Stimulated activated naive CD8-positive, alpha-beta T cell treated with anti-CD3 and anti-CD28 coated beads, Interleukin-15, amount 100 ng/mL, for 72 hours (primary cell): ENCODE measurements at places on chromosomes 11 and 22.

DNA sequence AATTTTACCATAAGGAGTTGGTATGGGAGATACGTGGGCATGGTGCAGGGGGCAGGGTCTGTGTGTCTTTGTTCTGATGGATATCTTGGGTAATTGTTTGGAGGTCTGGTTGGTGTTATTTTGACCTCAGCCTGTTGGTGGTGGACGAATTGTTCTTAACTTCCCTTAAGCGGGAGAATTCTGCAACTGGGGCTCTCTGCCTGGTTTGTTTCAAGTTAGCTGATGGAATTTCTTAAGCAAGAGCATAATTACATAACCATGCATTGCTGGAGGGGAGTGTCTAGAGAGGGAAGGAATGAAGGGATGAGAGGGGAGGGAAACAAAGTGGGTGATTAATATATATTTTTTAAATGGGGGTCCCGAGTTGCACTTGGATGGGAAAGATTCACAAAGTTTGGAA lies 908.5 kb upstream of the RAG2 start:
- no peak for DNase-seq

DNA sequence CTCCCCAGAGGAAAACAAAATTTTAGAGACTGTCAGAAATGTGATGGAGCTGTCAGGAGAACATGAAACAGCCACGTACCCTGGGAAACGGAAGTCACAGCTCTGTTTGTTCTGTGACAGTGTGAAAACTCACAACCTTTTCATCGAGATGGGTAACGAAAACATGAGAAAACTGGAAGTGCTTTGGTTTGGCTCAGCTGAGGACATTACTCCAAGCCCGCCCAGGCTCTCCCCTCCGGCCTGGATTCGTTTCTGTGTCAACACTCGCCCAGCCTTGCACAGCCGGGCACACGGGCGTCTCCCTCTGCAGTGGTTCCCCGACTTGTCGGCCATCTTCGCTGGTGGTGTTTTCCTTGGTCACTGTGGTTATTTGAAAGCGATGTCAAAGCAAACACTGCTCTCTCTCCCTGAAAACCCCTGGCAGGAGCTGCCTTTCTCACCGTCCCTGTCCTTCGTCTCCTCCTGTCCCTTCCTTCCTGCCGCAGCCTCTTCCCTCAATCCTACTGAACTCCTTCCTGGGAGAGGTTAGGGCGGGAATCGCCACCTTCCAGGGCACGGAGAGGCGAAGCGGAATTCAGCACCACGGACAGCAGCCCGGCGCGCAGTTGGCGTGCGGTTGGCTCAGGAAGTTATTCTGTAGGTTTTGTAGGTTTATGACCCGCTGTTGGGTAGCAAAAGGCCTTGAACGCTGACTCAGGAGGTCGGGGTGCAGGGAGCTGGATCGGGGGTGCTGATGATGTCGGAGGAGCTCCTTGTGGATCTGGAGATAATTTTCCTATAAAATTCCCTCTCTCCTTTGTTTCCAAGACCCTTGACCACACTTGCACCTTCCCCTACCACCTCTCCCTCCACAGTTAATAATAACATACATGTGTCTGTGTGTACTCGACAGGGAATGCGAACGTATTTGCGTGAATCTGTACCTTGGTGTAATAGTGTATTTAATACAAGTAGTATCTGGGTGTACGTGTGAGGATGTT lies 13.1 kb upstream of the RPS19BP1 start:
- peak; percentile 59 for DNase-seq

GRCh38 chr11:2210366-2211112 lies 38.9 kb upstream of the TH start:
- DNase-seq = no peak

DNA sequence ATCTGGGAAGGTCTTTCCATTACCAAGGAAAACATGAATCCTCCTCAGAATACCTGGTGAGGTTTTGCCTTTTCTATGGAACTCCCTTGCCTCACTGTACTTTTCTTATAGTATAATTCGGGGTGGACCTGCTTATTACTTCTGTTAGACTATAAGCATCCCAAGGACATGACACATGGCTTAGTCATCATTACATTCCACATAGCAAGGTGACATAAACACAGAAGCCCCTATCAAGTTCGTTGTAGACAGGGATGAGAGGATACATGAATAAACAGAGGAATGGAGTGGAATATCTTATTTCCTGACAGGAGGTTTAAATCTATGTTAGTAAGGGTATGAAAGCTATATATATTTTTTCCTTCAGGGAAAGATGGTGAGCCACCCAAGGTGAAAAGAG lies 532.2 kb upstream of the CCDC90B start:
- DNase-seq = no peak

GRCh38 chr11:115338476-115338875 lies 165.7 kb downstream of the CADM1 start:
- no peak for DNase-seq

DNA sequence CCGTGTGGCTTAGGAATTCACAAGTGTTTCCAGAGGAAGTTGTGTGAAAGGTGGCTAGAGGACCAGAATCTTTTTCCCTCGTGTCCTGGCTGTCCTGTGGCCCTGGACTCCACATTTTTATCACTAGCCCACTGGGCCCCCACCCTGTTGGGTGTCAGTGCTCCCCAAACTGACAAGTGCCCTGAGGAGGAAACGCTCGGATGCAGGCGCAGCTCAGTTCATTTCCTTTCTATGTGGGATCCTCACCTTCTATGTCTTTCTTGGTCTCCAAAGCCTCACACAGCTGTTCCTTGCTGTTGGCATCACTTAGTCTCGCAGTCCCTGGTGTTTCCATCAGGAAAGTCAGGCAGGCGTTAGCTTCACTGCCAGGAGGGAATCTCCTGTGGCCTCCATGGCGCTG lies 68.0 kb upstream of the KCNQ1OT1 start:
- no peak for DNase-seq

- DNase-seq = no peak
Measured at GRCh38 chr11:128942817-128943427, at the start of gene TP53AIP1. TP53AIP1 (minus strand) TSS chr11:128942871; CDS start chr11:128937818, 5,053 bp downstream.

GRCh38 chr11:8336356-8337129 lies 72.9 kb upstream of the LMO1 start:
- no peak for DNase-seq

DNA sequence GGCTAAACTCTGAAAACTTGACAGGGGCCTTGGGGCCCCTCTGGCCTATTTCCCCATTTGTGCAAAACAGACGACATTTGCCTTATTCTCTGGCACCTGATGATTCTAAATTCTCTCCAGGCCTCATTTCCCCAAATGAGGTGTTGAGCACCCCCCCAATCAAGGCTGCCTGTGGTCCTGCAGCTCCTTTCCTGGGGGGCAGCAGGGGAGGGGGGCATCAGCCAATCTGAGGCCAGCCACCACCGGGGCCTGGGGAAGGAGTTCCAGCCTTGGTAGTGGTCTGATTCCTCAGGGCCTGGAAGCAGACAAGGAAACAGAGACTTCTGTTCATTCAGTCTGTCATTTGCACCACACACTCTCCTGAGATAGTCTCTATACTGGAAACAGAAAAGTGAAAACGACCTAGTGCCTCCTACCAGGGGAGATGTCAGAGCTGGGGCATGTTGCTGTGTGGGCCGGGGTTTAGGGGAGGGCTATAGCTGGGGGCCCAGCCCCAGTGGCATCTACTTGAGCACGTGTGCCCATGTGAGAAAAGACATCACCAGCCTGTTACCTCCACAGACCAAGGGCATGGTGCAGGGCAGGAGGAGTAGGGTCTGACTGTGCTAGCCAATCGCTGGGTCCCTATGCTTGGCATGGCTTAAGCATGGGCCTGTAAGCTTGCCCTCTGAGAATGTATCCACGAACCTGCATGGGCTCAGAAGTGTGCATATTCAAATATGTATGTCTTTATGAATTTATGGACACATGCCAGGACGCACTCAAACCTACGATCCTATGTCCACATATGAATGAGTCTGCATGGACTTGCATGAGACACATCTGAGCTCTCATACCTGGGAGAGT lies 1.8 kb upstream of the TPBGL start:
- DNase-seq = no peak

DNA sequence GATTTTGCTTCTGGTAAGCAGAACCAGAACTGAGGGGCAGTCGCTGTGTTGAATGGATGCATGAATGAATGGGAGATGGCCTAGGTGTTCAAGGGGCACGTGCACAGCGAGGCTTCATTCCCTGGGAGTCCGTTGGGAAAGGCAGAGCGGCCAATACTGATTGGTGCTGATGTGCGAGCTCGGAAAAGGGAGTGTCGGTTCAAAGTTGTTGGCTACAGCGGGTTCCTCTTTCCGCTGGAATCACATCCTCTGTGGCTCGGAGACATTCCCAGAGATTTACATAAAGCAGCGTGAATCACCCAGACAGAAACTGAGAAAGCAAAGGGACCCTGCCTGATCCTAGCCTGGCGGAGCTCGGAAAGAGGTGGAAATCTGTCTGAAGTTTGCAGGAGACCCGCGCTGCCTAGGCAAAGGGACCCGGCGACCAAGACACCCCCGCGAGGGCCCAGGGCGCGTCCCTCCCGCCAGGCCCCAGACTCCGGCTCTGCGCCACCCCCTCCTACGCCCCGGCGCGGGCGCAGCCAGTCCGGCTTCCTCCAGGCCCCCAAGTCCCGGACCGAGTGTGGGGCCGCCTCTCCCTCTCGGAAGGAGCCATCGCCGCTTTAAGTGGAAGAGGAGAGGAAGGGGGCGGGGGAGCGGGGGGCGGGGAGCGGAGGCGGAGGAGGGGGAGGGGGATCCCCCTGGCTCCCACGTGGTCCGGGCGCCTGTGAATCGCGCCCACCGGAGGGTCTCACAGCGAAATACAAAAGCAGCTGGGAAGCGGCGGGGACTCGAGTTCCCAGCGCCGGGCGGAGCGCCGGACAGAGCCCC lies at the start of gene FJX1:
FJX1 (plus strand) TSS at position 774 of the 810 bp plus-strand sequence. CDS start 177 bp downstream, outside the sequence.
- DNase-seq = peak; percentile 24

- DNase-seq = no peak
Measured at GRCh38 chr11:112364962-112365481, 104.4 kb upstream of the PLET1 start.

GRCh38 chr22:24184057-24184798 lies 2.9 kb downstream of the SUSD2 start:
- no peak for DNase-seq

DNA sequence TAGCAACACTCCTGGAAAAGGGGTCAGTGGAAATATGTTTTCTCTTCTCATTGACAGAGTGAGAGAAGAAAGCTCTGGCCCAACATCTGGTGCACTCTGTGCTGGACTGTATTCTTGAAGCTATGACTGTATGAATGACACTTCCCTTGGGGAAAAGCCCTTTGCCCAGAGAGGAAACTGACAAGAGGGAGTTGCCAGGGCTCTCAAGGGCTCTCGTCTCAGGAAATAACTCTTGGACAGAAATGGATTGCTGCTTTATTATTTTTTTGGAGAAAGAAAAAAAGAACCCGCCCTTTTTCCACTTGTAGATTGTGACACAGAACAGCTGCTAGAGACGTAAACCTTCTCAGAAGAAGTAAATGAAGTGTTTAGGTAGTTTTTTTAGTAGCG lies 11.4 kb downstream of the ETS1 start:
- DNase-seq = no peak

- DNase-seq = no peak
Measured at GRCh38 chr22:48838846-48839730, 988.6 kb downstream of the BRD1 start.

DNA sequence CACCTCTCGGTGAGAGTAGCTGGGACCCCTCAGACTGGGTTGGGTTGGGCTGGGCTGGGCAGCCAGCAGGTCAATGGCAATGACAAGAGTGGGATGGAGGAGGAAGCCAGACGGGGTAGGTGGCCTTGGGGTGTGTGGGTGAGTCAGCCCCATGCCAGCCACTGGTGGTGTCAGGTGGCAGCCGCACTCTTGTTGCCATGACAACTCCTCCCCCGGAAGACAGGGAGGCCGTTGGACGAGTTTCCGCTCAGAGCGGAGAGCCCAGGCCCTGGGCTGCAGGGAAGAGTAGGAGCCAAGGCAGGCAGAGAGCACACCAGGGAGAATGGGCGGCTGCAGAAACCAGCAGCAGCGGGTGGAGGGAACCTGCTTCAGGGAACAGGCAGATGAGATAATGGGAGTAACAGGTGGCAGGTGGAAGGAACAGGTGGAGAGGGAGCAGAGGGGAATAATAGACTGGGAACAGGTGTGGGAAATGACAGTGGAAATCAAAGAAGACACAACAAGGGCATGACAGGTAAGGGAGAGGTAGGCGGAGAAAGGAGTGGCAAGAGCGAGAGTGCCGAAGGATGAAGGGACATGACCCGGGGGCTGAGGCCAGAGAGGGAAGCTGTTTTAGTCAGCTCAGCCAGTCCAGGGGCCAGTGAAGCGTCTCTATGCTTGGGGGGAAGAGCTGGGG lies 8.7 kb downstream of the SPTBN2 start:
- DNase-seq = peak; percentile 60

DNA sequence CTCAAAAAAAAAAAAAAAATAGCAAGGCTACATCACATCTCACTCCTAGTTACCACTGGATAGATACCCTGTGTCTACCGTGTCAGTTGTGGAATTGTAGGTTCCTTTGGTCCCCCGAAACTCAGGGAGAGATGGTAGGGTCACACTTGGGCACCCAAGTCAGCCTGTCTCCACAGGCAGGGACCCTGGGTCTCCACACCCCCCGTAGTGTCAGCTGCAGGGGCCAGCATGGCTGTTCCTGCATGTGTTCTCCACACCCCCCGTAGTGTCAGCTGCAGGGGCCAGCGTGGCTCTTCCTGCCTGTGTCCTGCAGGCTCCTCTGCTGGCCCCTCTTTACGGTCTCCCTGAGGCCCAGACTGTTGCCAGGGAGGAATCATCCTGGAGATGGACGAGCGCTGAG lies 282.1 kb downstream of the BRD1 start:
- DNase-seq = no peak

DNA sequence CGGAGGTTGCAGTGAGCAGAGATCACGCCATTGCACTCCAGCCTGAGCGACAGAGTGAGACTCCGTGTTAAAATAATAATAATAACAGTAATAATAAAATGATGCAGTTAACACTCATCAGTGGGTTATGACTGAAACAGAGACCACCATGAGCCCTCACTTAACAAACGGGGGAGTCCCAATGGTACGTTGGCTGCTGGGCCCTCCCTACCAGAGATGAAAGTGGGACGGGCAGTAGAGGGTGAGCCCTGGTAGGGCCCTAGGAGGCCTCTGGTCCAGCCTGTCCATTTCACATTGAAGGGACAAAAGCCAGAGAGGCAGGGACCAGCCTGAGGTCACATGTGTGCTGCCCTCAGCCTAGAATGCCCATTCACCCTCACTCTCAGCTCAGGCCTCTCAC lies 13.7 kb upstream of the KIAA0930 start:
- DNase-seq = no peak

- DNase-seq = no peak
Measured at GRCh38 chr22:42932197-42932519, 75.1 kb upstream of the ARFGAP3 start.

DNA sequence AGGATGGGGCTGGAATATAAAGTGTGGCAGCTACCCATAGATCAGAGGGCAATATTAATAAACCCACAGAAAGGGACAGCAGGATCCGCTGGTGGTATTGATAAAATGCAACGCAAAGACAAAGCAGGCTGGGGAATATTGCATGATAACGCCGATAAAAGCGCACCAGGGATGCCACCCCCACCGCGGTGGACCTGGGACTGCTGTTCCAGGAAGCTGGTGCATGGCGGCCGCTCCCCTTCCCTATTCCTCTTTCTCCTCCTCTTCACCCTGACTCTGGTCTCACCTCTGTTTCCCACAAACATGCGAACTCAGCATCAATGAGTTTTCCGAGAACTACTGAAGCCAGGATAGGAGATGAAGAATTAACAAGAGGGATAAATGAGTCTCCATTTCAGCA lies 20.2 kb downstream of the SPATA19 start:
- no peak for DNase-seq

- DNase-seq = no peak
Measured at GRCh38 chr22:24973872-24974271, 21.4 kb downstream of the KIAA1671 start.

- peak; percentile 91 for DNase-seq
Measured at GRCh38 chr11:95150956-95151684, 61.5 kb downstream of the ENDOD1 start.

- DNase-seq = no peak
Measured at GRCh38 chr11:96228473-96228891, 114.5 kb downstream of the MAML2 start.
